ENCODE measurements at places on chromosomes 1 and 21.

DNA sequence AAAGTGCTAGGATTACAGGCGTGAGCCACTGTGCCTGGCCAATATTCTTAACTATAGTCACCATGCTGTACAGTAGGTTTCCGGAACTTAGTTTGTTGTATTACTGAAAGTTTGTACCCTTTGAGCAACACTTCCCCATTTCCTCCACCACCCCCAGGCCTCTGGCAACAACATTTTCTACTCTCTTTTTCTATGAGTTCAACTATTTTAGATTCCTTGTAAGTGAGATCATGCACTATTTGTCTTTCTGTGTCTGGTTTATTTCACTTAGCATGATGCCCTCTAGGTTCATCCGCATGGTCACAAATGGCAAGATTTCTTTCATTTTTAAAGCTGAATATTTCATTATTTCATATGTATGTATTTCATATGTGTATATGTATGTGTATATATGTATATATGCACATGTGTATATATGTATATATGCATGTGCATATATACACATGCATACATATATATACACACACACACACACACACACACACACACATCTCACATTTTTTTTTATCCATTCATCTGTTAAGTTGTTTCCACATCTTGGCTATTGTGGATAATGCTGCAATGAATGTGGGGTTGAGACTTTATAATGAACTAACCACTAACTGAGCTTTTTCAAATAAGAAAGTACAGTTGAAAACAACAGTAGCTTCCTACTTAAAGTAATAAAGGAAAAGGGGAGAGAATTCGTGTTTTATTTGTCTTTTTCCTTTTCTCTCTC lies 256.8 kb upstream of the C1orf105 start:
- peak; percentile 84 for DNase-seq

DNA sequence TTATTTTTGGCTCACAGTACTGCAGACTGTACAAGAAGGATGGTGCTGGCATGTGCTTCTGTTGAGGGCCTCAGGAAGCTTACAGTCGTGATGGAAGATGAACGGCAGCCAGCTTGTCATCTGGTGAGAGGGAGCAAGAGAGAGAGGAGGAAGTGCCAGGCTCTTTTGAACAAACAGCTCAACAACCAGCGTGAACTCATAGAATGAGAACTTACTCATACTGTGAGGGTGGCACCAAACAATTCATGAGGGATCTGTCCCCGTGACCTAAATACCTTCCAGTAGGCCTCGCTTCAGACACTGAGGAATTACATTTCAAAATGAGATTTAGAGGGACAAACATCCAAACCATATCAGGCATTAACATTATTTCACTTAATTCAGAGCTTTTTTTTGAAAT lies 84.7 kb downstream of the PKN2 start:
- no peak for DNase-seq

- no peak for DNase-seq
These were observed 19.9 kb upstream of the SAMD11 start for GRCh38 chr1:903721-904271.

DNA sequence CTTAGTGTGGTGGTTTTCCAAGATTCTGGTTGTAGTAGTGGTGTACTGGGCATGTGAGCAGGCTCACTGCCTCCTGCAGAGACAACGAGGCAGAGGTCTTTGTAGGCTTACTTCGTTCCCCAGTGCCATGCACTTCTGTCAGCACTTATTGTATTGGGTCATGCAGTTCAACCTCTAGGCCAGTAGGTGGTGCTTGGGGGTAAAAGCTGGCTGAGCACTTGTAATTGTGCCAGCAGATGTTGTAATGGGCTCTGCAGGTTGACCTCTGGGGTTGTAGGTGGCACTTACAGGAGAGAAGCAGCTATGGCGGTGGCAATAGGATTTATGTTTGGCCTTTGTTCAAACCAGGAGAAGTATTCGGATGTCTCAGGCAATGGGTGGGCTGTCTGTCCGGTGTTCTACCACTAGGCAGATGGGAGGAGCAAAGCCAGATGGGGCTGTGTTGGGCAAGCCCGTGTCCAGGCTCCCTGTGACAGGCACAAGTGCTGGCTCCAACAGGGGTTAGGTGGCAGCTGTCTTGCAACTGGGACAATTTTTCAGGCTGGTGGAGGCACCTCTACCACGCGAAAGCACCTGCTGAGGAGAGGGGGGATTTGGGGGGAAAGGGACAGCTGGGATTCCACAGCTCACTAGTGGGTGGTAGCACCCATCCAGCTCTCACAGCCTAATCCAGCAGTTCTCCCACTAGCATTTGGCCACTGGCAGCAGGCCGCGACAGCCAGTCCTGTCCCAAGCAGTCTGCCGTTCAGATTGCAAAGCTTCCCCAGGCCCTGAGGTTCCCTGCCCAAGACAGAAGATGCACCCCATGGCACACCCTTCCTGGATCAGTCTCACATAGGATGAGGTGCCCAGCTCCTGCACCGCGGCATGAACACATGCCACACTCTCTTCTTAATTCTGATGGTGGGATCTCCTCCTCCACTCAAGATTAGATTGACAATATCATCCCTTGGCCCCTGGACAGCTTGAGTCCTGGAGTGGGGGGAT lies 274.5 kb downstream of the CTH start:
- DNase-seq: peak; percentile 66

- no peak for DNase-seq
These were observed 21.1 kb downstream of the ATP8B2 start for GRCh38 chr1:154346276-154346917.
